ENCODE measurements at places on chromosomes 2 and 18.

DNA sequence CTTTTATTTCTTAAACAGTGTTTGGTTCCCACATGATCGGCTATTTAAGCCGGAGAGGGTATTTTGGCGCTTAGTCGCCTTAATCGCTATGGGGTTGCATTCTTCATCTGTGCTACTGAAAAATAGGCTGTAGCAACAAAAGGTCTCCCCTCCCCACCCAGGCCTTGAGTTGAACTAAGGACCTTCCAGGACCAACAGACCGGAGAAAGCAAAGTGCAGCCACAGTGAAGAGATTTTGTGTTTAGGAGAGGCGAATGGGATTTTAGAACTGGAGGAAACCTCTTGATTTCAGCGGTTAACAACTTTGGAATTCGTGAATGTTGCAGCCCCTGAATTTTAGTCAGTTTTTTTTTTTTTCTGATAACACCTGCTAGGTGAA, 1.4 kb downstream of the ITGA6 start:
- DNase-seq: no peak

DNA sequence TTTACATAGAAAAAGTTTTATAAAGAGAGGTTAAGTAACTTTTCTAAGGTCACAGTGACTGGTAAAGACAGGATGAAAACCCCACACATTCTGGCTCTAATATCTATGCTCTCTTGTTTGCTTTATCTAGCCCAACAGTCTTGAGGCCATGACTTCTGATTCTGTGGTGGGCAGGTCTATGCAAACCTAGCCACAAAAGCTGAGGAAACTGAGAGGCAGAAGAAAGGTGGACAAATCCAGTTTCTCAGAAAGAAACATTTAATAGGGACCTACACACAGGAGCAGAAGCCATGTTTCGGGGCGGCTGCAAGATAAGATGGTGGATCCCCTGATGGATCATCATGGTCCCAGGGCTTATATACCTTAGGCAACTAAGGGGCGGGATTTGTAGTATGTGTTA, 21.8 kb downstream of the HSPD1 start:
- DNase-seq: no peak

DNA sequence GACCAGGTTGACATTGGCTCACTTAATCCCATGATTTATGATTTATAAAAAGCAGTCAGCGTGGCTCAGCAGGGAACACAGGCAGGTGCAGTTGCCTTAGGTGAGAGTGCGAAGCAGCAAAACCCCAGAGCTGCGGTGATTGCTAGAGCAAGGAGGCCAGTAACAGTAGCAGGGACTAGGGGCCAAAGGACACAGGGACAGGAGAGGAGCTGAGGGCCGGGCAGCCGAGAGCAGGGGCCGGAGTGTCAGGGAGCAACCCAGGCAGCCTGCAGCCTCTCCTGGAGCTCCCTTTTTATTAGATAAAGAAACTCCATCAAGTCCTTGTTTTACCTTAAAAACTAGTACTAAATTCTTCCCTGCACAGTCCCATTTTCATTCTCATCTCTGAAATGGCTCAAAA, 4.3 kb downstream of the MC2R start:
- no peak for DNase-seq

DNA sequence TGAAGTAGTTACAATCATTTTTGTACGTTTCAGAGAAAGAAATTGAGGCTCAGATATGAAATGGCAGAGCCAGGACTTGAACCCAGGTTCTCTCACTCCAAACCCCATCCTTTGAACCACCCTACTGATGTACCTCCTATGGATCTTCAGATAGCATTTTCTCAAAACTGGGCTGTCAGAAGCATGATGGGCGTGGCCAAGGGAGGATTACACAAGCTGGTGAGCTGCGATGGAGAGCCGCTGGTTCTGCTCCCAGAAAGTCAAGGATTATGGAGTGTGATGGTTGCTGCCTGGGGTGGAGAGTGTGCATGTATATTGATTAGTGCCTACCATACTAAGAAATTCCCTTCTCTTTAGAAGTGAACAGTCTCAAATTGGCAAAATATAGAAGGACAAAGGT, 47.0 kb upstream of the PPP1CB start:
- DNase-seq: no peak

DNA sequence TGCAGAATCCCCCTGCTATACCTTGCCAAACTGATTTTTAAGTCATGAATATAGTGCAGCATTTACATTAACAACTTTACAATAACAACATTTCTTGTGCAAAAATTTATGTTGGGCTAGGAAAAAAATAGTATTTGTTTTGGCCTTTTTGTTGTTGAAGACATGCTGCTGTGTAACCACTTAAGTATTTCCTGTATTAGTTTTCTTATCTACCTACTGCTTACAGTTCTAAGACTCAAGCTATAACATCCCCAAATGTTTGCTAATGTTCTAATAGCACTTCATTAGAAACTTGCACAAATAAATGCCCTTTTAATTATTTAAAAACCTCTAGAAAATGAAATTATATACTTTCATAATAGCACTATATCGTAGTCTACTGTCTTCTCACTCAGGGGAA, 154.3 kb upstream of the DOCK10 start:
- no peak for DNase-seq

GRCh38 chr2:171411791-171412483, 21.9 kb downstream of the METTL8 start:
- no peak for DNase-seq

DNA sequence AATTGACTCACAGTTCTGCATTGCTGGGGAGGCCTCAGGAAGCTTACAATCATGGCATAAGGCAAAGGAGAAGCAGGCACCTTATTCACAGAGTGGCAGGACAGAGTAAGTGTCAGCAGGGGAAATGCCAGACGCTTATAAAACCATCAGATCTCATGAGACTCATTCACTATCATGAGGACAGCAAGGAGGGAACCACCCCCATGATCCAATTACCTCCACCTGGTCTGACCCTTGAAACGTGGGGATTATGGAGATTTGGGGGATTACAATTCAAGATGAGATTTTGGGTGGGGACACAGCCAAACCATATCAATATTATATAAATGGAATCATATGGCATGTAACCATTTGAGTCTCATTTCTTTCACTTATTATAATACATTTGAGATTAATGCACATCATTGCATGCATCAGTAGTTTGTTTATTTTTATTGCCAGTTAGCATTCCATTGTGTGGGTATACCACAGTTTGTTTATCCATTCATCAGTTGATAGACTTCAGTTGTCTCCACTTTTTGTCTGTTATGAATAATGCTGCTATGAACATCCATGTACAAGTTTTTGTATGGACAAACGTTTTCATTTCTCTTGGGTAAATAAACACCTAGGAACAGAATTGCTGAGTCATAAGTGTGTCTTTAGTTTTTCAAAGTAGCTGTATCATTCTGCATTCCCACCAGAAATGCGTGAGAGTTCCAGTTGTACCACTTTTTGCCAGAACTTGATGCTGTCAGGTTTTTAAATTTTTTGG, 5.8 kb upstream of the SRBD1 start:
- DNase-seq: no peak

- no peak for DNase-seq
Measured at GRCh38 chr2:120469426-120469825, 123.5 kb downstream of the INHBB start.

GRCh38 chr2:151543876-151544275, 134.2 kb downstream of the RIF1 start:
- DNase-seq: no peak

DNA sequence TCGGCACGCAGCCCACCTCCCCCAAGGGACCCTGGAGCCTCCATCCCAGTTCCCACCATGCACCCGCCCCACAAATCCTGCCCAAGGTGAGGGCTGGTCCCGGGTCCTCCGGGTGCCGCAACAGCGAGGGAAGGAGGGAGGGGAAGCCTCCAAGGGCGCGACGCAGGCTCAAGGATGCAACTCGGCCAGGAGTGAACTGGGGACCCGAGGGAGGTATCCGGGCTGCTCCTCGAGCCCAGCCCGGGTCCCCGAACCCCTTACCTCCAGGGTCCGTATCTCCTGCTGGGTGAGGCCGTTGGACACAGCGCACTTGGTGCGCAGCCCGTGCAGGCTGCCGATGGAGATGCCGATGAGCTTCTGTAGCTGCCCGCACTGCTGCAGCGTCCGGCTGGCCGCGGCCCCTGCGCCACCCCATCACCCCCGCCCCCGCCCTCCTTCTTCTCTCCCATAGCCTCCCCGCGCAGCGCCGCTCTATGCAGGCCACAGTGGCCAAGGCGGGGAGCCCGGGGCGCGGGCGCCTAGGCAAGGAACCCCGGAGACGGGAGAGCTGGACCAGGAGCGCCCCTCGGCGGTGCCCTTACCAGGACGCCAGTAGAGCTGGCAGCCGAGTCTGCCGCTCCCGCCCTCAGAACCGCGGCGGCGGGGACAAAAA, 124.1 kb downstream of the ANKRD30BL start:
- no peak for DNase-seq

- no peak for DNase-seq
Measured at GRCh38 chr18:77822632-77823031, 573.0 kb downstream of the GALR1 start.

DNA sequence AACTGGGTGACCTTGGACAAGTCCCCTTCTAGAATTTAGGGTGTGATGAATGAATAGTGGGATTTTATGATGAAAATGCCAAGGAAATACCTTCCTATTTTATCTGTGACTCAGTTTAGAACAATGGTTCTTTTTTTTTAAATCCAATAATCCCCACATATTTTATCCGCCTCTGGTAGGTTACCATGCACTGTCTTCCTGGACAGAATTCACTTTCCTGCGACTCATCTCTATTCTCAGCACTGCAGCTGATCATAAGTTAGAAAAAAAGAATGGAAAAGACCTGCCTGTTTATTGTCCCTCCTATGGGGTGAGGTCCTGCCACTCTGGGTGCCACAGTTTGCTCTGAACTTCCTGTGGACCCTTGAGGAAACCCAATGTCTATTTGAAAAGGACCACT, 73.1 kb downstream of the IRS1 start:
- no peak for DNase-seq

DNA sequence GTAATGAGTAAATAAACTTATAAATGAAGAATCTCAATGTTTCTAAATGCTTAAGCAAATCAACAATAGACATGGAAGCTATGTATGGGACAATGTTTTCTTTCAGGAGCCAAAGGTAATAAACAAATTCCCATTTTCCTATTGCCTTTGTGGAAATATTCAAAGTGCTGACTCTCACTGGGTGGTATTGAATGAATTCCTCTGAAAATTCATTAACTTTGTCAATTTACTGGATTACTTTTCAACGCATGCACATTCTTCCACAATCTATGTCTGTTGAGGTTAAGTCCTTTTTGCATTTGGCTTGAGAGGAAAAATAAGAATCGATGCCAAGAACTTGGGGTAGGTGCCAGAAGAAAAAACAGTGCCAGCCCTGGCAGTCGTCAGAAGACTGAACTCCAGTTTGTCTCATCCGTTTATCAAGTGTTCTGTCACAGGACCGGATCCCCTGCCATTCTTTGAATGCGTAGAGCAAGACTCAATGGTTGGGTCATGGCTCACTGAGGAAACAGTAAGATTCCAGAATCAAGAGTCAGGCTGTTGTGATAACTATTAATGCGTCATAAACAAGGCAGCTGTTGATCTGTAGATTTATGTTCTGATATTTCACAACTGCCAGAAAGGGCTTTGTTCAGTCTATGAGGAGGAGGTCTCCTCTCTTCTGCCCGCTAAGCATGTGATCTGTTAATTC, 133.3 kb downstream of the GFPT1 start:
- DNase-seq: no peak

DNA sequence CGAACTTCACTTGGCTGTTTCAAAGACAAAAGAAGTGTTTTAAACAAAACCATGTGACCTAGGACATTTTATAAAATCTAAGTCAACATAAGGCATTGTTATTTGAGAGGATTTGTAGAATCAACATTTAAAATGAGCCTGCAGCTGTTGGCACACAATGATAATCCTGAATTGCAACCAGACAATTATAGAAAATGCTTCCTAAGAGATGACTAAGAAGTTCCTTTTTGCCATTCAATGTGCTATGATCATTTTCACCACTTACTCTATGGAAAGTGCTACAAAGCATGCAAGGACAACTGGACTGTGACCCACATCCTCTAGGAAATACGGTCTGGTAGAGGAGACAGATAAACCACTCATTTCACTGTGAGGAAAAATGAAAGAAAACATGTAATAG, 246.4 kb downstream of the CDH20 start:
- DNase-seq: no peak

DNA sequence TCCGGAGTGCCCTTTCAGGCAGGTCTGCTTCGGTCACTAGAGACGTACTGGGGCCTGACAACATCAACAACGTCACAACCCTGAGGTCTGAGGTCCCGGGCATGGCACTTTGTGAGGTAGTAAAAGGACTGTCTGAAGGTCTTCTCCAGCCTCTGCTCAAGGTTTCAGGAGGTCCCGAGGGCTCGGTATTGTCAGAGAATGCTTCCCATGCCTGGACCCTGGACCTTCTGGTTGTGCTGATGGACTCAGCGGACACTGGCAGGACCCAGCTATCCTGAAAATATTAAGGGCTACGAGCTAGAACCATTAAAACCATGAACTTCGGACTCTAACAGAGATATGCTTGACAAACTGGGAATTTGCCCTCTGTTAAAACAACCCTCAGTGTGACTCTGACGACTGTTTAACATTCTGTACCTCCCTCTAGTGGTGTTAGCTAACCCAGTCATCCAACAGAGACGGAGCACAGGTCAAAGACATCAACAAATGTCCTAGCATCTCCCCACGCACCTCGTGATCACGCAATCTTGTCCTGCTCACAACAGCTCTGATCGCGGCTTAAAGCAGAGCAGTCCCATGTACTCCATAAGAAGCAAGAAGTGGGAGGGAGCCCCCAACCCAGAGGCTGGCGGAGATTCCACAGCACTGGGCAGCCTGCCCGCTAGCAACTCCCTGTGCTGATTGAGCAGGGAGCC, 96.5 kb downstream of the CCDC93 start:
- DNase-seq: no peak

DNA sequence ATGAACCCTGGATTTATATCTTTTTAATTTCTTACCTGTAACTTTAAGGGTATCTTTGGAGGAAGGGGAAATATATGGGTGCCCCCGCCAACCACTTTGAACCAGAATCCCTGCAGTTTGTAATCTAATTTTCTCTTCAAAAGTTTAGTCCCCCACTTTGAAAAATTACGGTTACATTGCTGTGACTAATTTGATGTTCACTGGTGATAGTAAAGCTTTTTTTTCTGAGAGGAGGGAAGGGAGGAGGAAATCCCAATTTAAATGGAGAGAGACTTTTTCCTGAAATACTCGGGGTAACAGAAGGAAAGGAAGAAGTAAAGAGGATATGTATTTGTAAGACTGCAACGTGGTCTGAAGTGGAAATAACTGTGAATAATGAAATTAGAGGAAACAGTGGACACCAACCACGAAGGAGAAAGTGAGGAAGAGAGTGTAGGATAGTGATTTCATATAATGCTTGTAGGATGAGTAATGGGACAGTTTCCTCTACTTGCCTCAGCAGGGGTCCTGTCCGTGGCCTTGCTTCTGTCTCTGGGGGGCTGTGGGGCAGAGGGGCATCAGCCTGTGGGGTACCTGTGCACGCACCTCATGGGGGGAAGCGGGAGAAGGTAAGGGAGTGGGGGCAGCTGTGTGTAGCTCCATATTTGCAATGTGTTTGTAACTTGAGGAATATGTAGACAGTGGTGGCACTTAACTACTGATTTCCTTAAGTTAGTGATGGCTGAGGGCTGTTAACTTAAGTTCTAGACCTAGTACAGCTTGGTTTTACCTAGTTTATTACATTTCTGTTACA, 161.1 kb downstream of the LTBP1 start:
- no peak for DNase-seq

- no peak for DNase-seq
Measured at GRCh38 chr2:150695451-150696135, 208.1 kb upstream of the RND3 start.

GRCh38 chr2:16007167-16007934, 67.0 kb downstream of the MYCN start:
- no peak for DNase-seq
